ENCODE measurements at places on chromosomes 4 and X. TPM values are rescaled to one million over a fixed set of nuclear protein-coding genes. Genes with fewer than 3 reads are reported as not detected.

The USP17L29 gene
- total RNA-seq = not detected

GRCh38 chr4:105469736-105470135 lies 4.1 kb downstream of the PPA2 start:
- DNase-seq = no peak

- peak; percentile 62 for DNase-seq
These were observed 1.5 kb downstream of the BEND4 start for GRCh38 chr4:42150653-42151567.

DNA sequence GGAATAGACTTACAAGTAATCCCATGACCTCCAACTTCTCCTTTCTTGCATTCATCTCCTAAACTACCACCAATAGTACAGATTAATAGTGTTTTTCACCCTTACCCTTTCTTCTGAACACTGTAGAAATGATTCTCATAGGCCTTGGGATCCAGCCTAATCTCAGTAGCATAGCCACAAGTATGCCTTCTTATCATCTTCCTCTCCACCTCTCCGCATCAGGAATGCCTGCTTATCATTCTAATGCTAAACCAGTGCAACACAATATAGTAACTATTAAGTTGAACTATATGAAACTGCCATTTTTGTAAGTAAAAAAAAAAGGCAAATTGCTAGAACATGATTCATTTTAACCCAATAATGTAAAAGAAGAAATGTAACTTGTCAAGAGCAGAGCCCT lies 79.5 kb upstream of the IL2 start:
- DNase-seq = no peak

DNA sequence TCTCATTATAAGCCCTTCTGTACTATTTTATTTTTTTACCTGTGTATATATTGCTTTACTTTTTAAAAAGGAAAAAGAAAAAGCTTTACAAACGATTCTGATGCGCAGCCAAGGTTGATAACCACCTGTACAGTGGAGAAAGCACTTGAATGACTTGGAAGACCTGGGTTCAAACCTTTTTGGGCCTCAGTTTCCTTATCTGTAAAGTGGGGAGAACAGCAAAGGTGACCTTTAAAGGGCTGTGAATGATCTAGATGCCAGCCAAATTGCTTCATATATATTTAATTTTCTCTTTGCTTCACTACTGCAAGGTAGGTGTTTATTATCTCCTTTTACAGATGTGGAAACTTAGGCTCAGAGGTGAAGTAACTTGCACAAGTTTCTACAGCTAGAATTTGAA lies 45.0 kb downstream of the SMC1A start:
- DNase-seq = no peak

DNA sequence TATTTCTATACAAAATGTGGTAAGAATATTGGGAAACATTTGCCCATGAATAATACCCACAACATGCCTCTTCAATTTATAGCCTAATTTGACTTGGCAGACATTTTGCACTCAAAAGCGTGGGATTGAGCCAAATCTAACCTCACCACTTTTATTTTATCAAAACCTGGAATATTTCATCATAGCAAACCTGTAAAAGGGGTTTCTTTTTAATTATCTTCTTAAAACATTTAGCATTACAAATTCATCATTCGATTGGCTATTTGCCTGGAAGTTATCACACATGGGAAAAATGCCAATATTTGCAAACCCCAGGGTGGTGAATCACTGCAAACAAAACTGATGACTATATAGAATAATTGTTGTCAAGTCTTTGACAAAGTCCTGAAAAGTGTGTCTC lies 56.2 kb downstream of the VCX3B start:
- no peak for DNase-seq

DNA sequence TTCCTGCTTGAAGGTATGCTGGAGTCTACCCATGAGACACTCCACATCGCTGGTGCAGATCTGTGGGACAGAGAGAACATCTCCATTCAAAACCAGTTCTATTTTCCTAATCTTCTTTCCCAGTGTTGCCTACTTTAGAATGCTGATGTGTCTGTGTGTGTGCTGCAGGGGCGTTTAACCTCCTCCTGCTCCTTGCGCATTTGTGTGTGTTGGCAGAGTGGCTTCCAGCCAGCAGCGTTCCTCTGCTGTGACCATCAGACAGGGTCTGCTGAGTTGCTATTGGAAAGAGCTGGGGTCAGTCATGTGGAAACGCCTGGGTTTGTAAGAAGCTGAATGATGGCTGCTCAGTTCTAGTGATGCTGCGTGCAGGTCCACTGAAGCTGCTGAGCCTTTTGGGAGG lies 223.6 kb downstream of the RBMX2 start:
- DNase-seq = no peak

- DNase-seq = no peak
These were observed 45.4 kb upstream of the UGT2A3 start for GRCh38 chr4:68997040-68997439.

GRCh38 chr4:42225286-42225685 lies 72.8 kb upstream of the BEND4 start:
- no peak for DNase-seq

Data from heart left ventricle (tissue), 16 donors.